Stimulated activated CD4-positive, alpha-beta T cell treated with anti-CD3 and anti-CD28 coated beads, TNF-alpha, amount 100 ng/mL, for 4 hours (primary cell): ENCODE measurements at places on chromosomes 6 and 20.

- no peak for DNase-seq
These were observed 65.0 kb upstream of the IFNGR1 start for GRCh38 chr6:137283940-137284810.

DNA sequence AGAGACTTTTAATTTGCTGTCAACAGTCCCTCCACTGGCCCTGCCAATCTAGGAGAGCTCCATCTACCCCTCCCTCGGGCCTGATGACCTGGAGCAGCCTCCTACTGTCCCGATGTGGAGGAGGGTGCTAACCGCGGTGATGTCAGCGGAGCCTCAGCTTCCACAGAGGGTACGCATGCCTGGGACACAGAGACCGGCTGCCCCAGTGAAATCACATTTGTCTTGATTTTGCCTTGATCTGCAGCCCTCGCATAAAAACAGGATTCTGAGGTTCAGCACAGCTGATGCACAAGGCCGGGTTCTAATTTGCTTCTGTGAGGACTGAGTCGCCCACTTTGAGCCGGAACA lies 77.6 kb downstream of the STK35 start:
- no peak for DNase-seq

- DNase-seq, result no peak
These were observed 227.9 kb downstream of the PREX1 start for GRCh38 chr20:48599748-48600469.

DNA sequence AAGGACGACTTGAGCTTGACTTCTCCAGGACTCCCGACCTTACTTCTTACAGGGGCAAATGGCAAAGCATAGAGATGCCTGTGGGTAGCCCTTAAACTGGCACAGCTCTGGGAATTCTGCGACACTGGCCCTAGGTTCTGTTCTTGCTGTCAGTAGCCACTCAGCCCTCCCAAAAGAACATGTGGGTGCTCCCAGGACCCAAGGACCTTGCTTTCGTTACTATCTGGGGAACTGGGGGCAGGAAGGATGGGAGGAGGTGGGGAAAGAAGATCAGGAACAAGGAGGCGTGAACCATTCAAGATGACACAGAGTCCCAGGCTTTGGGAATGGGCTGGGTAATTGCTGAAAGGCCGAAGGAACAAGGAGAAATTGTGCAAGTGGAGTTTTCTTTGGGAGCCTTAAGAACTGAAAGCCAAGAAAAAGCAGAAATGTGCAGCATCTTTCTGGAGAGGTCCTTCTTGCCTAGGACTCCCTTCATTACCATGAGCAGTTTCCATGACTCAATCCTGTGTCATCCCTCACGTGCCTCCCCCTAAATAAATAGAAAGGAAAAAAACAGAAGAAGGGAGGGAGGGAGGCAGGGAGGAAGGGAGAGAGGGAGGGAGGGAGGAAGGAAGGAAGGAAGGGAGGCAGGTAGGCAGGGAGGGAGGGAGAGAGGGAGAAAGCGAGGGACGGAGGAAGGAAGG lies 284.6 kb upstream of the FOXQ1 start:
- no peak for DNase-seq

- peak; percentile 76 for DNase-seq
These were observed 30.6 kb downstream of the COL11A2 start for GRCh38 chr6:33161354-33162331.

- DNase-seq, result no peak
These were observed 7.1 kb upstream of the SPO11 start for GRCh38 chr20:57322476-57322875.
